ENCODE measurements at places on chromosomes 1 and 21.

GRCh38 chr1:38826886-38827285 lies 32.7 kb downstream of the RRAGC start:
- no peak for DNase-seq

DNA sequence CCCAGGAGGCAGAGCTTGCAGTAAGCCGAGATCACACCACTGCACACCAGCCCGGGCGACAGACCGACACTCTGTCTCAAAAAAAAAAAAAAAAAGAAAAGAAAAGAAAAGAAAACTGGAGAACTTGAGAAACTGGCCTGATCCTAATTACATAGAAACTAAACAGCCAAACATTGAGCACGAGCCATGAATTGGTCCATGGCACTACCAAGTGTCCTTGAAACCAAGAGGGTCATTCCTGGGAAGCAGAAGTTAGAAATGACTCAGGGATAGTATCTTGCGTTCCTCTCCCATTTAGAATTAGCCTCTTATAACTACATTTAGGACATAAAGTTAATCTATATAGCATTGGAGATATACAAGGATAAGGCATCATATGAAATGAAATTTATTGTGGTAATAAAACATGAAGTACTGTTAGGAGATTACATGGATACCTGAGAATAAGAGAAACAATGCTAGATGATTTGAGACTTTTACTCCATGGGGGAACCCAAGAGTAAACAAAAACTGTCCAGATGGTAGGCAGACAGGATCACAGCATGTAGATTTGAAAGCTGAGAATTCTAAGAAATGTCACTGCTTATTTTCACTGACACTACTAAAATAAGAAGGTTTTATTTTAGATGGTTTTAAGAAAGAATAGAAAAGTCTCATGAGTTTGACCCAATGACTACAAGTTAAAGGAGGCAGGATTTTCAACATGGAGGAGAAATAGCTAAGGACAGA lies 39.5 kb upstream of the CPLANE2 start:
- no peak for DNase-seq

DNA sequence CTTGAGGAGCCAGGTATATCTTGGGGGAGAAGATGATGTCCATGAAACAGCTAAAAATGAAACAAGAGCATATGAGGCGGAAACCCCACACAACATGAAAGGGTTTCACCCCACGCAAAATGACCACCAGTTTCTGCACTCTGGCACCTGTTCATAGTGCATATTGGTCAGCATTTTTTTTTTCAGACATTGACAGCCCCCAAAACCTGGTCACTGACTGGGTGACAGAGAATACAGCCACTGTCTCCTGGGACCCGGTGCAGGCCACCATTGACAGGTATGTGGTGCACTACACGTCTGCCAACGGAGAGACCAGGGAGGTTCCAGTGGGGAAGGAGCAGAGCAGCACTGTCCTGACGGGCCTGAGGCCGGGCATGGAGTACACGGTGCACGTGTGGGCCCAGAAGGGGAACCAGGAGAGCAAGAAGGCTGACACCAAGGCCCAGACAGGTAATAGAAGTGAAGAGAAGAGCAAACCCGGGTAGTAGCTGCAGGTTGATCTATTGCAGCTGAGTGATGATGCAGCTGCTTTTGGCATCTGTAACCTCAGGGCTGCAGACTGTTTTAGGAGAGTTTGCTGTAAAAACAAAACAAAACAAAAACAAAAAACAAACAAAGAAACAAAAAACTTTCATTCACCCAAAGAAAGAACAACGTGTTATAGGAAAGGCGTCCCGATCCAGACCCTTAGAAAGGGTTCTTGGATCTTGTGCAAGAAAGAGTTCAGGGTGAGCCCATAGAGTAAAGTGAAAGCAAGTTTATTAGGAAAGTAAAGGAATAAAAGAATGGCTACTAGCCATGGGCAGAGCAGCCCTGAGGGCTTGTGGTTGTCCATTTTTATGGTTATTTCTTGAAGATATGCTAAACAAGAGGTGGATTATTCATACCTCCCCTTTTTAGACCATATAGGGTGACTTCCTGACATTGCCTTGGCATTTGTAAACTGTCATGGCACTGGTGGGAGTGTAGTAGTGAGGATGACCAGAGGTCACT lies 51.0 kb downstream of the TNN start:
- DNase-seq, result no peak

GRCh38 chr1:68301471-68302001 lies 69.2 kb upstream of the WLS start:
- no peak for DNase-seq

DNA sequence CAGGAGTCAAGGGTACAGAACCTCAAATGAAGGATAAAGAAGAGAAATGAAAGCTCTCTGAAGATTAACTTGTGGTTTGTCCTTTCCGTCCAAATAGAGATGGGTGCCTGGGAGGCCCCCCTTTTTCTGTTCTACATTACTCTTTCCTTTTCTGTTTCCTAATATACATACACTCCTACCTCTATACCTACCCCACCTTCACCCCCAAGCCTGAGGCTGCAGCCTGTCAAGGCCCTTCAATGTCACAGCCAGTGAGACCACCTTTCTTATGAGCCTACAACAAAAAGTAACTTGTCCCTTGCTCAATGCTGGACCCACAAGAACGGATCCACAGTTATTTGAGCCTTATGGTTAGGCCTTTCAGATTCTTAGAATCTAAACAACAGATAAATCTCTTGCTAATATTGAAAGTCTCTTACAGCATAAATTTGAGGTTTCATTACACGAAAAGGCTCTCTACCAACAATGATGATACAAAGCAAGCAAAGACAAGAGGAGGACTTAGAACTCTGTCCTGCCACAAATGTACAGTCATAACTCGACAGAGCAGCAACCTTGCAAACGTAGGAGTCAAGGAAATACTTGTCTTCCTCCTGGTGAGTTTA lies 4.1 kb upstream of the TRAF3IP3 start:
- DNase-seq, result no peak

Data from mesenteric fat pad (tissue), 1 donor.